SHP77 treated with DMSO at 0.1 percent for 48 hours (cell line): ENCODE measurements at places on chromosomes 3 and 15.

DNA sequence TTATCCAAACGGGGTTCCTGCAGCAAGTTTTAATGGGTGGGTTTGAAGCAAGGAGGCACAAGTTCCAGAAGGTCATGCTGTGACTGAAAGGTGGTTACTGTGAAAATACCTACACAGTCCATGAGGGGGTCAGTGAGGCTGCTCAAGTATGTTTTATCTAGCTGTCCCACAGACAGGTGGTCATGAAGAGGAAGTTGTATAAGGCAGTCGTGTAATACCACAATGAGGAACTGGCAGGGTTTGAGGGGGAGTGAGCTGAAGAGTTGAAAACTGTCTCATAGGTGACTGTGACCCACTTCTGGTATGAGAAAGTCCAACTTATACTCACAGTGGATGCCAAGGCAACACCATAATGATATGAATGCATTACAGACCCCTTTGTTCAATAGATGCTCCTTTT, 856.8 kb downstream of the OTOL1 start:
- DNase-seq, result no peak

DNA sequence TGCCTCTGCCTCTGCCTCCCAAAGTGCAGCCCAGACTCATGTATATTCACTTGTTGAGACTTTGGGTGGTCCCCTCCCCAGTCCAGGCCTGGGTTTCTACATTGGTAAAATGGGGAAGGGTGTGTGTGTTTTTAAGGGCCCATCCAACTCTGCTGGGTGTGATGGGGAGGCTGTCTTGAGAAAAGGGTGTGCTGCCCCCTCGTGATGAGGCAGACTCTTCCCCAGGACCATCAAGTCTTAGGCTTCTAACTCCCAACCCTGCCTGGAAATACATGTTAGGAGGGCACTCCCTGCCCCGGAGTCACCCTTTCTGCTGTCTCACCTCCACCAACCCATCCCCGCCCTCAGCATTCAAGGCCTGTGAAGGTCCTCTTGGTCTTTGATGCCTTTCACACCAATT, 4.4 kb upstream of the PTPN23 start:
- no peak for DNase-seq

- DNase-seq, result no peak
Observed at GRCh38 chr15:92719021-92719420, 63.4 kb upstream of the FAM174B start.

GRCh38 chr15:69579950-69580618, 127.5 kb downstream of the RPLP1 start:
- DNase-seq, result no peak

GRCh38 chr15:98876451-98877369, 130.9 kb downstream of the PGPEP1L start:
- DNase-seq, result no peak

DNA sequence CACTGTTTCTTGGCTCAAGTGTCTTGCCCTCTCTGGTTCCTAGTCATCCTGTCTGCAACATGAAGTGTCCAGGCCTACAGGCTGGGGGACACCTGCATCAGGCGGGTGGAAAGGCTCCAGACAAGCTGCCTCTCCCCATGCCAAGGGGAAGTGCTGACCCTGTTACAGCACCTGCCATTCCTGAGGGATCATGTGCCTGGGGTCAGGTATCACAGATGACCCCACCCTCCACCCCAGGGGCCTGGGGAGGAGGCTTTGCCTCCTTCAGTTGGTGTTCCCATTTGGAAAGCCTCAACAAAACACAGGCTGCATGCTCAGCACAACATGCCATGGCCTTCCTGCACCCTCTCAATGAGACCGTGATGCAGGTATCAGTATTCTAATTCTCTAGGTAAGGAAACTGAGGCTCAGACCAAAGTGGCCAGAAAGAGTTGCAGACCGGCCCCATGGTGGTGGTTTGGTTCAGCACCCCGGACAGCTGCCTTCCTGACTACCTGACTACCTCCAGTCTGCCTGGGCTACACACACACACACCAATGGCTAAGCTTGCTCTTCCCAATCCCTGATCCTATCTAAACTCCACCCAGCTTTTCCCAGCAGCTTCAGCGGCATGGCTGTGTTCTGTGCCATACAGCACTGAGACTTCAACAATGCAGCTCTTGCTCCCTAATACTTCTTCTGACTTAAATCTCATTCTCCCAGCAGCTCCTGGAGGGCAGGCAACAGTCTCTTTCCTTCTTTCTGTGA, 69.7 kb upstream of the LINGO1 start:
- no peak for DNase-seq

DNA sequence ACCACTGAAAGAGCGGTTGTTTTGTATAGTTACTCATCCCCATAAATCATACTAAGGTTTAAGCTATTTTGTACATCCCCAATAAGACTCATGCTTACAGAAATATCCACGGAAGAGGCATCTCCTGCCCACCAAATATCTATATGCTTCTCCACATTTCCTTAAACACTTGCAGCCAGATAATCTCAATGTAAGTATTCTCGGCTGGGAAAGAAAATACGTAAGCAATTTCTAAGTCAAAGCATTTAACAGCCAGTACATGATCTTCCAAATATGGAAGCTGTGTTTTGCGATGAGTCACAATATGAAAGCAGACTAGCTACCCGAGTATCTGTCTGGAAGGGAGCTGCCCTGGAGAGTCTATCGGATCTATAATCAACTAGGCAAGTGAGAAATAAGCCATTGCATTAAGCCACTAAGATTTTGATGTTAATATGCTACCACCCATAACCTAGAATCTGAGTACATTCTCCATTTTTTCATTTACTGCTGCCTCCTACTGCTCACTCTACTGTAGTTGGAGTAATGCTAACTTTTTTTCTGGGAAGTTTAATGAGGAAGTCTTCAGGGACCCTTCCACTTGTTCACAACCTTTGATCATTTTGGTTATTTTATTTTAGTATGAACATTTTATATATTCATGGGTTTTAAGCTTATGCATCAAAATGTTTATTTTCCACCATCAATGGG, 26.9 kb upstream of the ZMAT3 start:
- DNase-seq, result peak; percentile 17

DNA sequence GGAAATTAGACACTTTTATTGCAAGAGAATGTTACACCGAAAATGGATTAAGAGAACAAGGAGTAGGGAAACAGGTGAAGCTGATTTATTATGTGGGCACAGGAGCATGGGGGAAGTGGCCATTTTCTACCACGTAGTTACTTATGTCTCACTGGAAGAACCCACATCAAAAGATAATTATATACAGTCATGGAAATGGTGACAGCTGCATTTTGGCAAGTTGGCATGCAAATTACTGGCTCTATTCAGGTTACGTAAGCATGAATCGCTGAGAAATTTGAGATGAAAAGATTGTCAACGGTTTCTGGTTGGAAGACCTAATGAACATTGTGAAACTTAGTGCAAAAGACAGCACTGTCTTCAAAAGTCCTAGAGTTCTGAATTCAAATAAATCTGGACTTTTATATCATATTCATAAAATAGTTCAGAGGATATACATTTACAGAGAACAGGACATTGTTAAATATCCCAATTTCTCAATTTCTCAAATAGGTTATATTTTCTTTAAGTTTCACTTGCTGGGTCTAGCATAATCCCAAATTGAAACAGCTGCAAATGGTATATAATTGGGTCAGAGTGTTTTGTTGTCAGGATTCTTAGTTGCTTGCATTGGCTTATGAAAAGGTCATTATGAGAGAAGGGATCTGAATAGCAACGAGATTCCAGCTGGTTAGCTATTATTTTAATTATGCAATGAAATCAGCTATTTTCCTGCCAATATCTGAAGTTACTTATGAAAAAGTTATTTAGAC, 567.8 kb downstream of the ZPLD1 start:
- DNase-seq, result no peak

DNA sequence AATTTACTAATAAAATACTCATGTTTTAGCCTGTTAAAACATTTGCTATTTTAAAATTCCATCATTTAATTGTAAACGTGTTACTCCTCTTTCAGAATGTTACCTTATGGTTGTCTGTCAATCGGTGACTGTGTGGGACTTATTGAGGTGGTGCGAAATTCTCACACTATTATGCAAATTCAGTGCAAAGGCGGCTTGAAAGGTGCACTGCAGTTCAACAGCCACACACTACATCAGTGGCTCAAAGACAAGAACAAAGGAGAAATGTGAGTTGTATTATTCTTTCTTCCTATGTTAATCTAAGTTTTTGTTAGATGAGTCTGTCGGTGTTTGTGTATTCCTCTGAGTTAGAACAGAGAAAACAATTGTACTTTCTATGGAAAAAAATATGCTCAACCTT, 21.7 kb downstream of the KCNMB3 start:
- DNase-seq, result no peak

- DNase-seq, result no peak
Observed at GRCh38 chr3:107198581-107199181, 178.6 kb upstream of the CCDC54 start.

- no peak for DNase-seq
Observed at GRCh38 chr3:194987571-194988494, 283.1 kb downstream of the XXYLT1 start.

DNA sequence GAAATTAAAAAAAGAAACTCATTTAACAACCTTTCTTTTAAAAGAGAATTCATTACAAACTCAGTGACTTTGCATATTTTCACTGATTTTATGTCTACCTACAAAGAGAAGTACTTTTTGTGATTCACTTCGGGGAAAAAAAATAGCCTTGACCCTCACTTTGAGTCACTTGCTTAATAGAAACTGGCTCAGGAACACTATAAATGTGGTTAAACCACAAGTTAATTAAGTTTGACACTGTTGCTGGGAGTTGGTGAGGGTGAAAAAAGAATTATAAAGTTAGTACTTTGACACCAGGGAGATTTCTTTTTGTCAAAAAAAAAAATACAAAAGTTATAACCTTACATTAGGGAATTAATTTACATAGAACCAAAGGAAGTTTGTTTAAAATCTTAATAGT, 810.9 kb downstream of the NR2F2 start:
- no peak for DNase-seq

DNA sequence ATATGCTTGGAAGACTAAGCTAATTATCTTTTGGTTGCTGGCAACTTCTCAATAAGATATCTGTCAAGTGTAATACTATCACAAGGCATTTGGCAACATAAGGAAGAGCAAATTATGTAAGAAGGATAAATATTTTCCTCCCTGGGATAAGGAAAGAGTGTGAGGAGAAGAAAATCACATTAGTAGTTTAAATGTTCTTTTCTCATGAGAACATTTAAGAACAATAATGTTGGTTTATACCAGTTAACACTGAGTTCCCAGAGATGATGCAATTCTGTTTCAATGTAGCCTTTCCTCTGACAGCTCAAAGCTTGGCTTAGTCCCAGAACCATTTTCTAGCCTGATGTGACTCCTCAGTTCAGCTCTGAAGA, 66.1 kb upstream of the NPHP3 start:
- no peak for DNase-seq

- DNase-seq, result no peak
Observed at GRCh38 chr3:87197531-87197930, 29.6 kb upstream of the CHMP2B start.

GRCh38 chr15:74540161-74540760, 759 bp upstream of the ARID3B start:
- no peak for DNase-seq

GRCh38 chr3:126078866-126079265, 5.1 kb downstream of the SLC41A3 start:
- DNase-seq, result no peak

DNA sequence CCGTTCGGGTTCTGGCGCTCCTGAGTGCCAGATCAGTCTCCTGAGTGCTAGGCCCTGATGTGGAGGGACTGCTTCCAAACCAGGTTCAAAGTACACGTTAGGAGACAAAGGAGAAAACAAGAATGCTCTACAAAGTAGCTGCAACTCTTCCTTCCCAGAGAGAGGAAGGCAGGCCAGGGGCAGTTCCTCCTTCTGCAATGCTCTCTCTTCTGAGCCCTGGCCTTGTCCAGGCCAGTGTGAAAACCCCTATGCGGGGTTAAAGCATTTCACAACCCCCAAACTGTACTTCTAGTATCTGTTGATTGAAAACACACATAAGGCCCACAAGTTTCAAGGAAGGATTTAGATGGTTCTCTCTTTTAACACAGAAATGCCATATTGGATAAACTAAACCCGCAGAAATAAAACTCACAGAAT, 9.7 kb upstream of the CALML4 start:
- no peak for DNase-seq

GRCh38 chr15:49135911-49136310, 19.5 kb downstream of the COPS2 start:
- DNase-seq, result no peak

- no peak for DNase-seq
Observed at GRCh38 chr3:98977520-98977919, 76.0 kb upstream of the DCBLD2 start.

DNA sequence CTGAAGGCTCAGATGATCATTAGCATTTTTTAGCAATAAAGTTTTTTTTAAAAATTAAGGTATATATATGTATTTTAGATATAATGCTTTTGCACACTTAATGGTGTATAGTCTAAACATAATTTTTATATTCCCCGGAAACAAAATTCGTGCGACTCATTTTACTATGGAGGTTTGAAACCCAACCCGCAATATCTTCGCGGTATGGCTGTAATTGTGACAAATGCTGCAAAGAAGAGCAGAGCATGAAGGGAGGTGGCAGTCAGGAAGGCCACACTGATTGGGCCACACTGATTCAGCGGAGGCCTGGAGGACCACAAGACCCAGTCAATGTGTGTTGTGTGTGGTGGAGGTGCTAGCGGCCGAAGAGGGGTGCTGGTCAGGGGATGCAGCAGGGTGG, 4.5 kb upstream of the CYP8B1 start:
- no peak for DNase-seq

GRCh38 chr3:180250172-180250571, 213.4 kb upstream of the PEX5L start:
- no peak for DNase-seq

DNA sequence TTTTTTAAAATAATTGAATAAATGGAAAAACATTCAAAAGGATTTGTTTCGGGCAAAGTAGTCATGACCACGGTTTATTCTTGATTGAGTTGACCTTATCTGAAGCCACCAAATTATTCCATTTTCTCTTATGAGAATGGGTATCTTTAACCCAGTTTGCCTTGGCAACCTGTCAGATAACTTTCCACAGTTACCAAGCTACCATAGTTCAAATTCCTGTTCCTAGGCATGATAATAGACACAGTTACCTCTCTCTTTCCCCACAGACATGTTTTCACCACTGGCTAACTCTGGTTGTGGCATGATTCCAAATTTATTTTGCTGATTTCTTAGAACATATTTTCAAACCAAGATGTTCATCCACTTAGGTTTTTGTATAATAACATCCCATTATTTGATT, 84.9 kb downstream of the NECTIN3 start:
- no peak for DNase-seq

GRCh38 chr3:177529071-177529550, 331.8 kb upstream of the TBL1XR1 start:
- no peak for DNase-seq

- DNase-seq, result no peak
Observed at GRCh38 chr15:90205050-90205848, 4.1 kb downstream of the SEMA4B start.

GRCh38 chr3:65052101-65052500, 364.3 kb upstream of the ADAMTS9 start:
- DNase-seq, result no peak
